ENCODE measurements at places on chromosomes 11 and 22. TPM values are rescaled to one million over a fixed set of nuclear protein-coding genes. Genes with fewer than 3 reads are reported as not detected.

The ANKK1 gene
- total RNA-seq, result 0.50 TPM

The DLG2 gene
- 1.8 TPM for total RNA-seq

The OLFML1 gene
- not detected for total RNA-seq

The GPR83 gene
- total RNA-seq, result not detected

The OR4D5 gene
- total RNA-seq, result not detected

The CATSPERZ gene
- not detected for total RNA-seq

The BUD13 gene
- total RNA-seq, result 12.1 TPM

The TMEM151A gene
- 0.08 TPM for total RNA-seq

The NXPE1 gene
- total RNA-seq, result not detected

The TRIM51 gene
- total RNA-seq, result not detected

The LRFN4 gene
- 53.5 TPM for total RNA-seq

The FOSL1 gene
- 46.5 TPM for total RNA-seq

The C11orf52 gene
- 5.0 TPM for total RNA-seq

The ASPHD2 gene
- 16.3 TPM for total RNA-seq

The PIH1D2 gene
- 1.4 TPM for total RNA-seq

The SHANK2 gene
- total RNA-seq, result 12.5 TPM

The CYP2D6 gene
- 1.1 TPM for total RNA-seq

The OR8G1 gene
- total RNA-seq, result not detected

The FAM180B gene
- not detected for total RNA-seq

The OR6A2 gene
- total RNA-seq, result not detected

The APLNR gene
- not detected for total RNA-seq

The OR52N2 gene
- total RNA-seq, result not detected

The CCDC15 gene
- 3.1 TPM for total RNA-seq

The APOBEC3H gene
- not detected for total RNA-seq

The OR52B4 gene
- total RNA-seq, result not detected

The SMIM35 gene
- not detected for total RNA-seq

The GAL3ST3 gene
- 0.96 TPM for total RNA-seq

The KDM4E gene
- not detected for total RNA-seq

The NECTIN1 gene
- 15.0 TPM for total RNA-seq

The GSC2 gene
- not detected for total RNA-seq

The SEZ6L gene
- not detected for total RNA-seq

The CLCF1 gene
- 33.1 TPM for total RNA-seq

The CDKN1C gene
- 34.8 TPM for total RNA-seq

The LRRC10B gene
- not detected for total RNA-seq

The LGR4 gene
- total RNA-seq, result 16.2 TPM

The WNT11 gene
- total RNA-seq, result 0.21 TPM

The CDC42BPG gene
- total RNA-seq, result 12.8 TPM

The SCGB1D4 gene
- total RNA-seq, result not detected

The SEPTIN5 gene
- total RNA-seq, result 10.1 TPM

The OR10A3 gene
- not detected for total RNA-seq

All from kidney epithelial cell (primary cell).